ENCODE measurements at places on chromosomes 11 and 22.

- no peak for DNase-seq
Observed at GRCh38 chr11:86187027-86187426, 57.5 kb upstream of the EED start.

DNA sequence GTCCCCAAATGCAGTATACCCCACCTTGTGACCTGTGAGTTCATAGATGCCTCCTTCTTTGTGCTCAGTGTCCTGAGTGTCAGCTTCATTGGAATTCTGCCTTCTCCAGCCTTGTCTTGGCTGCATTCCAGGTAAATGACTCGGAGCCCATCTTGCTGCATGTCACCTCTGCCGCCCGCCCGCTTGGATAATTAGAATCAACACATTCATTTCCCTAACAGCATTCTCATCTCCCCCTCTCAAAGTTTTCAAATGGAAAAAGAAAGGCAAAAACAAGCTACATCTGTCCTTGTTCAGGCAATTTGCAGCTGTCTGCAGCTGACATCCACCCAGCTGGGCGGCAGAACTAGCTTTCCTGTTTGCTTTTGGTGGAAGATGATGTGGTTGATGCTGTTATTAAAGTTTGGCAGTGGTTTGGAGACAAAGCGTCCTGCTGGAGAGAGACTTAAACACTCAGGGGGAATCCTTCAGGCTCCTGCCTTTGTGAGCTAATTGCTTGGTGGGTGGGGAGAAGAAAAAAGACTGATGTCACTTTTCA, 198.8 kb upstream of the SEZ6L start:
- DNase-seq, result no peak

GRCh38 chr11:93370260-93370659, 39.7 kb downstream of the DEUP1 start:
- DNase-seq, result no peak

DNA sequence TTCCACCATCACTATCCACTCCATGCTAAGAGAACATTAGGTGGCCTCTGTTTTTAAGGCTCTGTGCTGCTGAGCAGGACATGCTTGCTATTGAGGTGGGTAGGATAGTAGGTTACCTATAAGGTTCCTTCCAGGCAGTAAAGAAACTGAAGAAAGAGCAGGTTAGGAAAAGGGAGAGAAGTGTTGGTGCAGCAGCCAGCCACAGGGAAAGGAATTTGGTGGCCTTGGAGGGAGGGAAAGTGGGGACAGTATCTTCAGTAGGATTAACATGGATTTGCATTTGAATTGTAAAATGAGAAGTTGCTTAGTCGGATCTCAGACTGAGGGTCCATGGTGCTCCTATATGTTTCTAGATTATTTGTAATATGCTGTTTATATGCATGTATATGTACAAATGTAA, 49.2 kb upstream of the OLFML1 start:
- no peak for DNase-seq

DNA sequence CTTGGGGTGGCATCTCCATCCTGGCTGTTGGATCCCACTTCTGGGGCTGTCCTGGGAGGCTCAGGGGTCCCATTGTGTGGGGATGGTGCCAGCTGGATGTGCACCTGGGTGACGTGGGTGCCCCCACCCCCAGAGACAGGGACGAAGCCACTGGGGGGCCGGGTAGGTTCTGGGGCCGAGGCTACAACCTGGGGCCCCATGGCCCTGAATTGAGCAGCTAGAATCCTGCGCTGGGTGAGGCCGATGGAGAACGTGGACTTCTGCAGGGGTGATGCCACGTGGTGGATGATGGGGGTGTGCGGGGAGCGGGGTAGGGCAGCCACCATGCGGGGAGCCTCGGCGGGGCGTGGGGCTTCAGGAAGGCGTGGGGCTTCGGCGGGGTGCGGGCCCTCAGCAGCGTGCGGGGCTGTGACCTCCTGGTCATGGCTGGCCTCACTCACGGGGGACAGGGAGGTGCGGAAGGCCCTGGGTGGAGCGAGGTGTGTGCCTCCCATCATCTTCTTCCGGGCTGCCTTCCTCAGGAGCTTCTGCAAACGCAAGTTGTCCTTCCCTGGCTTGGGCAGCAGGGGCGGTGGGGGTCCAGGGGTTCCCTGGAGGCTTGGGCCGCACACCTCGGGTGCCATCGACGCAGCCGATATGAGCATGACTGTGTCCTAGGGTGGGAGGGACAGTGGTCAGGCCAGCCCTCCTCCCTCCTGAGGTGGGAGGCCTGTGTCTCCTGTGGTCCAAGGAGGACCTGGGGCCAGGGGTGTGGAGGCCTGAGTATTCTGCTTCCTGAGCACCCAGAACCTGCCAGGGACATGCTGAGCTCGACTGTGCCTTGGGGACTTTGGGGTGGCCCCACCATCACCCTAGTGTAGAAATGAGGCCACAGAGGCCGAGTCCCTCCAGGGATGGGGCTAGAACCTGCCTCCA, 1.5 kb downstream of the PRR33 start:
- DNase-seq, result peak; percentile 45

DNA sequence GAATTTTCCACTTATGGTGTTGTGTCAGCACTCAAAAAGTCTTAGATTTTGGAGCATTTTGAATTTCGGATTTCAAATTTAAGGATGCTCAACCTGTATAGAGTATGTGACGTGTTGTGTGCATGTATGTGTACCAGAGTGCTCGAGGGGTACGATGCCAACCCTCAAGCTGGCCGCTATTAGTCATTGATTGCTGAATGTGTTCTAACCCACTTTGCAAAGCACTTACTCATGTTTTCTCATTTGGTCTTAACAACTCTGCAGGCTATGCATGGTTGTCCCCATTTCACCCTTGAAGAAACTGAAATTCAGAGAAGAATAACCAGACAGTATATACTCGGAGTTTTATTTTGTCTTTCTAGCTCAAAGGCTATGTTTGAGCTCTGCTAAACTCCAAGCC, 196.4 kb upstream of the TENM4 start:
- DNase-seq, result no peak

DNA sequence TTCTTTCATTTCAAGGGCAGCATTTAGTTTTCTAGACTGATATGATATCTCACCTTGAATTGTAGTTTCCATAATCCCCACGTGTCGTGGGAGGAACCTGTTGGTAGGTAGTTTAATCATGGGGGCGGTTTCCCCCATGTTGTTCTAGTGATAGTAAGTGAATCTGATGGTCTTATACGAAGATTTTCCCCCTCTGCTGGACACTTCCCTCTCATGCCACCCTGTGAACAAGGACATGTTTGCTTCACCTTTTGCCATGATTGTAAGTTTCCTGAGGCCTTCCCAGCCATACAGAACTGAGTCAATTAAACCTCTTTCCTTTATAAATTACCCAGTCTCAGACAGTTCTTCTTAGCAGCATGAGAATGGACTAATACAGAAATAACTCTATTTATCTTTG, 851.1 kb upstream of the FAT3 start:
- DNase-seq, result no peak

DNA sequence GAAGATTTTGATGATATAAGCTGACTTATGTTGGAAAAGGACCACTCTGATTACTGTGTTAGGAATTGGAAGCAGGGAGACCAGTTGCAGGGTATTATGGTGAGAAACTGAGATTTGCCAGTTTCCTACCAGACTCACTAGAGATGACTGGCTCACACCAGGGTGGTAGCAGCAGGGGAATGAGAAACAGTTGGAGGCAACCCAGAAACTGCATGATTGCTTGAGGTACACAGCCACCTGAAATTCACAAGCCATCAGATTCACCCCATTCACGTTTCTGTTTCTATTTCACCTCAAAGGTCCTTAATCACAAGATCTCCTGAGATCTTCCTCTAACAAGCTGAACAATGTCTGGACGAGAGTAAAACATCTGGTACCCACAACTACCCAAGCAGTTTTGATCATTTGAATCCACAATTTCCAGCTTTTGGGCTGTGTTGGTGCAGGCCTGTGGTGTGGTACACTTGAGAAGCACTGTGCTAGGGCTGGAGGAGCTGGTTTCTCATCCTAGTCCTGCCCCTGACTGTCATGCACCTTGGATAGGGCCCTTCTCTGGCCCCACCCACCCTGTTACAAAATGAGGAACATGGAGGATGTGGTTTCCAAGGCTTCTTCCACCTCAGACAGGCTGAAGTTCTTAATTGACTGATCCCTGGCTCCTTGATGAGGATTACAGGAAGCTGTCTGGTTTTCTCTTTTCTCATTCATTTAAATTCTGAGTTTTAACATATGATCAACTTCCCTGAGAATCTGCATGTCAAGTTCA, 233.4 kb downstream of the INSC start:
- DNase-seq, result no peak

DNA sequence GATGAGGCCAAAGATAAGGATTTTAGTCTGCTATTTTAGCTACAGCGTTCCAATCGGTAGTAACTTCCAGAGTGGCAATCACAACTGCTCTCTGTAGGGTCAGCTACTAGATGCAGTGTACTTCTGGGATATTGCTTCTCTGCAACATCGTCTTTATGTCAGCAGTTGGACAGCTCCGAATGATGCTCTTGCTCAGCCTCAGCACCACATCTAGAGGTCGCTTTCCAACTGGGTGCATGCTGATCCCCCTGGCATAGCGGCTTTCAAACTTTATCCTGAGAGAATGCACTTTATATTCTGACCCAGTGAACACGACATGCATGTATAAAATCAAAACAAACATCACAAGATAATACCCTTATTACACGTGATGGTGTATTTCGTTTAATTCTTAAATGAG, 219.6 kb downstream of the C11orf87 start:
- no peak for DNase-seq

- DNase-seq, result no peak
Observed at GRCh38 chr11:102367364-102367763, 20.4 kb downstream of the BIRC2 start.

GRCh38 chr11:1202154-1202775, 20.6 kb upstream of the MUC5B start:
- DNase-seq, result peak; percentile 23

DNA sequence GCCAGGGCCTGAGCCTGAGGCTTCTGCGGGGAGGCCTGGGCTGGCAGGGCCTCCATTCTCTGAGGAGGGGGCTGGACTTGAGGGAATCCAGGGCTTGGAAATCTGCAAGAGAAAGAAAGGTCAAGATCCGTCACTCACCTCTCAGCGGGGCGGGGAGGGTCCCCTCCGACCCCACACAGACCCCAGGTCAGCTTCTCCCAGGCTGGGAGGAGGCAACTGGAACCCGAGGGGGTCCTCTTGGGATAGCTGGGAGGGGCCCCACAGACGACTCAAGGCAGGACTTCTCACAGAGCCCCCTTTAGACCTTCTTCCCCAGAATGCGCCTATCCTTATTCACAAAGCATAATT, 11.0 kb downstream of the TNKS1BP1 start:
- DNase-seq, result no peak

DNA sequence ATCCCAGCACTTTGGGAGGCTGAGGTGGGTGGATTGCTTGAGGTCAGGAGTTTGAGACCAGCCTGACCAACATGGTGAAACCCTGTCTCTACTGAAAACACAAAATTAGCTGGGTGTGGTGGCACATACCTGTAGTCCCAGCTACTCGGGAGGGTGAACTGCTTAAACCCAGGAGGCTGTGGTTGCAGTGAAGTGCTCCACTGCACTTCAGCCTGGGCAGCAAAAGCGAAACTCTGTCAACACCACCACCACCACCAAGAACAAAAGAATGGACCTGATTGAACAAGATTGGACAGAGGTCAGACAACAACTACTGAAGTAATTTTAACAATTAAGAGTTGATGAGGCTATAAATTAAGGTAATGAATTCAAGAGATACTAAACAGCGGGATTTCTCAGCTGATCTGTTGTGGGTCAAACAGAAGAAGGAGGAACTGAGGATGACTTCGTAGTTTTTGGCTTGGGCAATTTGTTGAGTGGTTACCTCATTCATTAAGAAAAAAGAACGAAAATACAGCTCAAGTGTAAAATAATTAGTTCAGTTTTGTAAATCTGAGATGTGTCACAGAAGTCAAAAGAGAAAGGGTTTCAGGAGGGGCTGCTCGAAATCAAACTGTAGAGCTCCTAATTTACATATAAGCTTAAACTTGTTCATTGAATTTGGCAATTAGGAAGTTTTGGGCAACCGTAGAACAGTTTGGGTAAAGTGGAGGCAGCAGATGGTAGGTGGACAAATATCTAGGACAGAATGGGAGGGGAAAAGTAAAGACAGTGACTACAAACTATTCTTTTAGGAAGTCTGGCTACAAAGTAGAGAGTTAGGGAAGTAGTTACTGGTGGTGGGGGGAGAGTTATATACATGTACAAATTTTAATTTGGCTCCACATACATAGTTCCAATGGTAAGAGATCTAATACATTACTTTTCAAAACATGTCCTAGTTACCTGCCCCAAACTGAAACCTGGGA, 4.5 kb downstream of the IL18 start:
- no peak for DNase-seq

DNA sequence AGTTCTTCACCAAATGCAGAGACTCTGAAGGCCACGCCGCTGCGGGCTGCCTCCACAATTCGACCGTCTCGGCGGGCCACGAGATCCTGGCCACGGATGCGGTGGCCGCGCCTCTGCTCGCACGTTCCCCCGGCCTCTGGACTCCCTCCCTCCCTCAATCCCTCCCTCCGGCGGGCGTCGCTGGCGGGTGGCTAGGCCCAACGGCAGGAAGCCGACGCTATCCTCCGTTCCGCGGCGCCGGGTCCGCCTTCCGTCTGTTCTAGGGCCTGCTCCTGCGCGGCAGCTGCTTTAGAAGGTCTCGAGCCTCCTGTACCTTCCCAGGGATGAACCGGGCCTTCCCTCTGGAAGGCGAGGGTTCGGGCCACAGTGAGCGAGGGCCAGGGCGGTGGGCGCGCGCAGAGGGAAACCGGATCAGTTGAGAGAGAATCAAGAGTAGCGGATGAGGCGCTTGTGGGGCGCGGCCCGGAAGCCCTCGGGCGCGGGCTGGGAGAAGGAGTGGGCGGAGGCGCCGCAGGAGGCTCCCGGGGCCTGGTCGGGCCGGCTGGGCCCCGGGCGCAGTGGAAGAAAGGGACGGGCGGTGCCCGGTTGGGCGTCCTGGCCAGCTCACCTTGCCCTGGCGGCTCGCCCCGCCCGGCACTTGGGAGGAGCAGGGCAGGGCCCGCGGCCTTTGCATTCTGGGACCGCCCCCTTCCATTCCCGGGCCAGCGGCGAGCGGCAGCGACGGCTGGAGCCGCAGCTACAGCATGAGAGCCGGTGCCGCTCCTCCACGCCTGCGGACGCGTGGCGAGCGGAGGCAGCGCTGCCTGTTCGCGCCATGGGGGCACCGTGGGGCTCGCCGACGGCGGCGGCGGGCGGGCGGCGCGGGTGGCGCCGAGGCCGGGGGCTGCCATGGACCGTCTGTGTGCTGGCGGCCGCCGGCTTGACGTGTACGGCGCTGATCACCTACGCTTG, at the start of gene FUT4:
TSS of gene FUT4 (plus strand) at position 227 of the 951 bp plus-strand sequence. CDS start at position 440, 213 bp downstream.
- peak; percentile 82 for DNase-seq

Data from activated naive CD4-positive, alpha-beta T cell treated with anti-CD3 and anti-CD28 coated beads, Interleukin-2, amount 10 ng/mL, durations not matched to agents 7 days and 5 days (primary cell).